EH (cell line): ENCODE measurements at places on chromosomes 13 and 19.

GRCh38 chr19:871446-872265 lies 12.2 kb downstream of the CFD start:
- no peak for DNase-seq

GRCh38 chr13:62173958-62174357 lies 758.3 kb upstream of the PCDH20 start:
- no peak for DNase-seq

- DNase-seq, result no peak
Observed at GRCh38 chr13:67069117-67069767, 160.9 kb downstream of the PCDH9 start.

- DNase-seq, result no peak
Observed at GRCh38 chr13:23848646-23849141, 40.5 kb downstream of the MIPEP start.

GRCh38 chr13:92433386-92433785 lies 793.2 kb upstream of the GPC6 start:
- no peak for DNase-seq

- peak; percentile 87 for DNase-seq
Observed at GRCh38 chr19:2523630-2524311, 47.8 kb downstream of the GADD45B start.

DNA sequence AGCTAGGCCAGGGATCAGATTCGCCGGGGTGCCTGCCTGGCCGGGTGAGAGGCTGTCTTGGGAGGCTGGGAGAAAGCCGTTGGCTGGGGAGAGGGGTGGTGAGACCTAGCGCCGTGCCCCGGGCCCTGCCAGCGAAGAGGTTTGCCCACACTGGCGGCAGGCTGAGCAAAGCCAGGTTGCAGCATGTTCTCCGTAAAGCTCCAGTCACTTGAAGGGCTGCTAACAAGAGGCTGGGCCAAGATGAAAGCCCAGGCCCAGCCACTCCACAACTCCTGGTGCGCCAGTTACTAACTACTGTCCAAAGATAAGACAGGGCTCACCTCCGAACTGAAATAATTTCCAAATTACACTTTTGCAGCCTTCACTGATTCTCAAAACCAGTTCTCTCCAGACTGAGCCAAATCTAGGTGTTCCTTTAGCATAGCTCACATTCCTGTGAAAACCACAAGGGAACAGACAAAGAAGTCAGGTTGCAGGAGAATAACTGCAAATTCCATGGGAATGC lies 16.3 kb downstream of the ELAVL1 start:
- DNase-seq, result no peak

DNA sequence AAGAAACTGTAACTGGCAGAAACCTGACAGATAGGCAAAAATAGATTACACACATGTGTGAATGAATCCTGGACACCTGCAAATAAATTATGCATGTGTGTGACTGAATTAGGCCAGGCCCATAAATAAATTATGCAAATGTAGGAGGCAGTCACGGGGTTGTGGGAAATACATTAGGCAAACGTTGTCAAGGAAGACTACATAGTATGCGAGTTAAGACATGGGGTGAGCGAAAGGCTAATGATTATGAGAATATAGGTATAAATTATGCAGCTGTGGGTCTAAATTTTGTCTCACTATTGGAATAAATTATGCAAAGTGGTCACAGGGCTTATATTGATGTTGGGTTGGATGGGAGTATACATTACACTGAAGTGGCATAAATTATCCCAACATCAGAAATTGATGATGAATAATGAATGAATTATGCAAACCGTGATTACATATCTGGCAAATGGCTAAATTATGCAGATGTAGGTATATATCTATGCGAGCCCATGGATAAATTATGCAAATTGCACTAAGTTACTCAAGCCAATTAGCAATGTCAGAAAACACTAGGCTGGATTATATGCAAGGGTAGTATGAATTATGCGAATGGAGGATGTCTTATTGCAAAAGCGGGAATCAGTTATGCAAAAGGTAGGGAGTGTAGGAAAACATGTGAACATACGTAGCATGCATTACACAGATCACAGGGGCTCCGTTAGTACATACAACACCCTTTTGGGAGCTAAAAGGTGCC lies 6.8 kb downstream of the SLC8A2 start:
- DNase-seq, result no peak

DNA sequence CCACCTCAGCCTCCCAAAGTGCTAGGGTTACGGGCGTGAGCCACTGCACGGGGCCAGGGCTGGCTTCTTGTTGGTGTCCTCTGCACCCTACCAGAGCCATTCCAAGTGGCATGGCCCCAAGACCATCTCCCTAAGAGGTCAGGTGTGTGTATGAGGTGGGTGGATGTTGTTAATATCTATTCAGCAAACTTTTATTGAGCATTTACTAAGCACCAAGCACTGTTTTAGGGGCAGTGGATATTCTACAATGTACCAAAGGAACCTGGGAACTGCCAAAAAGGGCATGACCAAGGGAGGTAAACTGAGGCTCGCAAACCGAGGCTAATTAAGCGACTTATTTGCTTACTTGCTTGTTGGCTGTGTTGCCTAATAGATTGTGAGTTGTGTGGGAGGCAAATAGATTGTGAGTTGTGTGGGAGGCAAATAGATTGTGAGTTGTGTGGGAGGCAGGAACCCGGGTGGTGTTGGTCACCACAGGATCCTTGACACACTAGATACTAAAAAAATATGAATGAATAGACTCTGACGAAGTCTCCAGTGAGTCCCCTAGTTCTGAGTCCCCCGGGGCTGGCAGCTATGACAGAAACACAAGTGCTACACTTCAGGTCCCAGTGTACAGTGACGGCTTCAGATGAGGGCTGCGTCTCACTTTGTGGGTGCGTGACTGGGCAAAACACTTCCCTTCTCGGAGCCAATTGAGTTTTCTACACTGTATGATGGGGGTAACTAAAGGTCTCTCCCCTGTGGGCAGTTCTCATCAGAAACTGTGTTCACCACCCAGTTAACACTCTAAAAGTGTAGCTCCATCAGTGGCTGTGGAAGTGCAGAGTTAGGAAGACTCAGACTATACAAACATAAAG lies 5.0 kb upstream of the BICRA start:
- no peak for DNase-seq

DNA sequence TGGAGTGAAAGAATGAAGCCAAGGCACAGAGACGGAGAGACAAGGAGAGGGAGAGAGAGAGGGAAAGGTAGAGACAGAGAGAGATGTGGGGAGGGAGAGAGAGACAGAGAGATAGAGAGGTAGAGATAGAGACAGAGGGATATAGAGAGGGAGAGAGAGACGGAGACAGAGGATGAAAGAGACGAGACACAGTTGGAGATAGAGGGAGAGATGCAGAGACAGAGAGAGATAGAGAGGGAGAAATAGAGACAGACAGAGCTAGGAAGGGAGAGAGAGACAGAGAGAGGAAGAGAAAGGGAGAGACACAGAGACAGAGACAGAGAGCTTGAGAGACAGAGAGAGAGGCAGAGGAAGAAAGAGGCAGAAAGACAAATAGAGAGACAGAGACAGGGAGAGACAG lies 4.5 kb upstream of the CSNK1G2 start:
- no peak for DNase-seq

DNA sequence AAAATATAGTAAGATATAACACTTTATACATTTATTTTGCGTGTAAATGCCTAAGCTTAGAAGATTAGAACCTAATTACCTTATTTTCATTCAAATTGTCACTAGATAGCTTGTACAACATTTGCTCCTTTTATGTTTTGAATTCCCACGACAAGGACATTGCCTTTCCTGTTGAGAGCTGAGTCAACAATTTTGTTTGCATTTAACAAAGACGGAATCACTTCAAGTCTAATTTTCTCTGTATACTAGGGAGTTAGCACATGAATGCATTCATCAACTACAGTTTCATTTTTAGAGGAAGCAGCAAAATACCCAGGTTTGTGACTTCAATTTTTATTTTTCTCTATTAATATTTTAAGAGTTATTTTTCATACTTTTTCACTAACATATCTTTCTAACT lies 48.7 kb upstream of the PCCA start:
- DNase-seq, result no peak

- no peak for DNase-seq
Observed at GRCh38 chr19:33005440-33005839, 33.4 kb downstream of the FAAP24 start.

- no peak for DNase-seq
Observed at GRCh38 chr13:35285677-35286076, 190.8 kb downstream of the MAB21L1 start.

- DNase-seq, result no peak
Observed at GRCh38 chr13:40155201-40155600, 499.7 kb downstream of the COG6 start.

DNA sequence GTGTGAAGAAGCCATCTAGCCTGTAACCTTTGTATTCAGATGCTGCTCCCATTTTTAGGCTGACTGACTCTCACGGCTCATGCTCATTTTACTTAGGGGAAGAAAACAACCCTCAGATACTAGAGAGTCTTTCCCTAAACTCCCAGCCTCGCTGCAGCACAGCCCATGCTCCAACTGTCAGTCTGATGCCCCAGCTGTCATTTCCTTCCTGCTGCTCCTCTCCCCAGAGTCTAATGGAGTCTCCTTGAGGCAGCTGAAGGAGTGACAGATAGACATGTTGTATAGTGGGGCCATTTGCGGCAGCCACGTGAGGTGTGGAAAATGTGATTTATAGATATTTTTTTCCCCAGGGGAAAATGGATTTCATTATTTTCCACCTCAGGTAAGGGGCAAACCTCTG lies 59.2 kb upstream of the OLFM4 start:
- DNase-seq, result no peak

DNA sequence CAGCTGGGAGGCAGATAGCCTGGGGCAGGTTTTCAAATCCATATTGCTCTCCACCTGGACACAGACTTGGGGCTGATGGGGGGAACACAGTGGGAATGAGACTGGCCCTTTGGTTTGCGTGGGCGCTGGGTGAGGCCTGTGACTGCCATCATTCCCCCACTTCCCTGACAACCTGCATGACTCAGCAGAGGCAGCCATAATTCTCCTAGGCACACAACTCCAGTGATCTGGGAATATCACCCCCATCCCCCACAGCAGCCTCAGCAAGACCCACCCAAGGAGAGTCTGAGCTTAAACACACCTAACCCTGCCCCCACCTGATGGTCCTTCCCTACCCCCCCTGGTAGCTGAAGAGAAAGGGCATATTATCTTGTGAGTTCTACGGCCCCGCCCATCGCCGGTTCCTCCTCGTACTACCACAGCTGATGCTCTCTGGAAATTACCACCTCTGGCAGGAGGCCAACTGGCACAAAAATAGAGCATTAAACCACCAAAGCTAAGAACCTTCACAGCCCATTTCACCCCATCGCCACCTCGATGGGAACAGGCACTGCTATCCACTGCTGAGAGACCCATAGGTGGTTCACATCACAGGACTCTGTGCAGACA lies 71.0 kb downstream of the RNF17 start:
- peak; percentile 4 for DNase-seq
